ENCODE measurements at places on chromosomes 4 and X.

DNA sequence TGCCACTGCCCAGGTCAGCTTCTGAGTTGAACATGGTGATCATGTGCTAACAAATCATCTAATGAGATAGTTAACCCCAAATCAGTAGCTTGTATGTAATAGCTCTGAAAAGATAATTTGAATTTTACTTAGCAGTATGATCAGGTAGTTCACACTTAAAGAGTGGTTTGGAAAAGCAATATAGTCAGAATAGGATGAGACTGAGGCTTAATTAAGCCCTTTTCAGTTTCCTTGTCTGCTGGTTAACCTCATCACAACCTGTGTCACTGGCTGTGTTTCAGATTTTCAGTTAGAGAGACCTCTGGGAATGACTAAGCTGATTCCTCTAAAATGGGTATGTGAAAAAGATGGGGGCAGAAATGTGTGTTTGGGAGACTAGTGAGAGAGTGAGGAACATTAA, 38.1 kb downstream of the GPR174 start:
- DNase-seq = no peak

GRCh38 chrX:134868771-134869495, 121.9 kb upstream of the SMIM10 start:
- no peak for DNase-seq

DNA sequence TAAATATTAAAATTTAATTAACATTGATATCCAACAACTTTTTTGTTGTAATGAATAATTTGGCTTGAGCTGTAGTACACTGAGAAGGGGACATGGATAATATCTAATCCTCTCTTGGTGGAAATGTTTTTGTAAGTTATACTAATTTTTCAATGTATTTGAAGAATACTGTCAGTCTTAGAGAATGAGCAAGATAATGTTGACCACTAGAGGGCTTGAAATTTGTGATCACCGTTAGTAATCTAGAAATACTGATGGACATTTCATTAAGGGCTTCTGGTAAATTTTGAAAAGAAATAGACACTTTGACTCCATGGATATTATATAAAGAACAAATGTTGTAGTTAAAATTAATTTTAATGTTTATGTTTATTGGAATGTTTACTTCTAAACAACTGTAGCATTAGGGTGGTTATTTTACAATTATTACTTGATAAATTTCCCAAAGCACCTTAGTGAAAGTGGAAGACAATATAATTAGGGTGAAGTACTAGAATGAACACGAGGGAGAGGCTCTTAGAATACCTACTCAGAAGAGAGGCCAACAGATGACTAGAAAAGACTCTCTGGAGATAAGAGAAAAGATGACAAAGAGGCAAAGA, 20.0 kb upstream of the CAMK2D start:
- DNase-seq = no peak

- DNase-seq = peak; percentile 6
These were observed 29.4 kb upstream of the OPHN1 start for GRCh38 chrX:68462653-68463052.

- no peak for DNase-seq
These were observed 360.7 kb downstream of the PCDH7 start for GRCh38 chr4:31080887-31081286.

- DNase-seq = no peak
These were observed 36.8 kb downstream of the ANK2 start for GRCh38 chr4:113086172-113086695.

- no peak for DNase-seq
These were observed 96.6 kb upstream of the BANK1 start for GRCh38 chr4:101693842-101694398.

DNA sequence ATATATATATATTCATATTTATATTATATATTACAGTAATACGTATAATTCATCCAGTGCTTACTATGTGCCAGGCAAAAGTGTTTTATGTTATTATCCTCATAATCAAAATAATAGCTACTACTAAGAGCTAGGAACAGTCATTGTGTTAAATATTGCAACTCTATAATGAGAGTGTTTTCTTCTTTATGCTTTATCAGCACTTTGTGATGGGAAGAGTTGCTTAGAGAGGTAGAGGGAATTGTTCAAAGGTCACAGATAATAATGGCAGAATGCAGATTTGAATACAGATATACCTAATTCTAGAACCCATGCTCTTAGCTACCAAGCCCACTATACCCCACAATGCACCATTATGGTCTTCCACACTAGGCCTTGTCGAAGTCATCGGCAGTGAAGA, 318.8 kb upstream of the PPARGC1A start:
- no peak for DNase-seq

GRCh38 chr4:1493540-1494287, 87.5 kb upstream of the NKX1-1 start:
- DNase-seq = no peak

GRCh38 chr4:37909332-37910090, 18.6 kb downstream of the TBC1D1 start:
- DNase-seq = no peak

GRCh38 chr4:53905941-53906377, 158.4 kb downstream of the CHIC2 start:
- no peak for DNase-seq

DNA sequence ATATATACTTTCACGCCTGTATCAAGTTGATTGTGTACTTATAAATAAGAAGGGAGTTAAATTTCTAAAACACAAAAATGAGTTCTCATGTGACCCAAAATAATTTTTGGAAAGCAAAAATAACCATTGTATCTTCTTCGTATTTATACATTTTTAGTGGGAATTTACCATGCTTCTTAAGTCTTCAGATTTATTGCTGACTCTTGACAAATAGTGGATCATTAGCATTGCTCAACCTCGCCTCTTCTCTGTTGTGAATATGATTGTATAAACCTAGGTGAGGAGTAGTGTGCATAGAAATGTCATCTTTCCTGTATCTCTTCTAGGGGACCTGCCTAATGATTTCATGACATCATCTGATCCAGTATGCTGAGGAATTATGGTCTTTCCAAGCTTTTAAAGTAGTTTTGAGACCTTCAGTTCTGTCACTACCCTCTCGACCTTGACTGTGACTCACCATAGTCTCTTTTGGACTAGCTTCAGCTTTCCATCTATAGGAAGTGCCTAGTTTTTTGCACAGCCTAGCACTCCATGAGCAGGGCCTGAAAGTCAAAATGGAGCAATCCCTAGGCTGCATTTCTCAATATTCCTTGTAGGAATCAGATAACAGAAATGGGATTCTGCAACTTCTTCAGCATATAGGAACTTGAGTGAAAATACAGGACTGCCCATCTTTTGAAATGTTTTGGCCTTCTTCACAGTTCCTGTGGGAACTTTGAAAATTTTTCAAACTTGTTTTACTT, 157.6 kb downstream of the ARX start:
- DNase-seq = no peak

- no peak for DNase-seq
These were observed 61.4 kb upstream of the TRIM2 start for GRCh38 chr4:153142700-153143438.

DNA sequence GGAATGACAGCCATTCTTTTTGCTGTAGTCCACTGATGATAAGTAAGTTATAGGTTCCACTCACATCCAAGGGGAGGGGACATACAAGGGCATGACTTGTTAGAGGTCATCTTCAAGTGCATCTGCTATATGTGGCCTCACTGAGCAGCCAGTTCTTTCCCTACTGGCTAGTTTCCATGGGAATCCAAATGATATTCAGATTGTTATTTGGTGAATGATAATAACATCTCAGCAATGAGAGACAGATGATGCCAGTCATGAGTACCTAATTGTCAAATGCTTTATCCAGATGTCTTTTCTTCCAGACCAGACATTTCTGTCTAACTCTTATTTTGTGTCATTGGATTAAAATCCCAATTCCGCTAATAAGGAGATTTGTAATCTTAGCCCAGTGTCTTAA, 460.4 kb upstream of the BOD1L1 start:
- no peak for DNase-seq

DNA sequence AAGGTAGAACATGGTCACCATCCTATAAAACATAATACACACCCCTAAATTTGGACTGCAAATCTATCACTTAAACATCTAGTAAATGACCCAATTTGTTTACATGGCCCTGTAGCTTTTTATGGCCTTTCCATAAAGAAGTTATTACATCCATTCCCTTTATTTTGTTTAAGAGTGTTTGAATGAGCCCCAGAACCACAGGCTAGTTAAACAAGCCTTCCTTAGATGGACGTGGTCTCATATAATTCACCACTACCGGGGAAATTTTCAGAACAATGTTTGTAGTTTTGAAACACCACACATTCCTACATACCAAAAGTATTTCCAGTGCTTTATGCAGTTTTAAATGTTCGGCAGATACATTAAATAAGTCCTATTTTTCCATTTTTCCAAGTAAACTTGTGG, 12.3 kb downstream of the PDGFC start:
- DNase-seq = no peak

DNA sequence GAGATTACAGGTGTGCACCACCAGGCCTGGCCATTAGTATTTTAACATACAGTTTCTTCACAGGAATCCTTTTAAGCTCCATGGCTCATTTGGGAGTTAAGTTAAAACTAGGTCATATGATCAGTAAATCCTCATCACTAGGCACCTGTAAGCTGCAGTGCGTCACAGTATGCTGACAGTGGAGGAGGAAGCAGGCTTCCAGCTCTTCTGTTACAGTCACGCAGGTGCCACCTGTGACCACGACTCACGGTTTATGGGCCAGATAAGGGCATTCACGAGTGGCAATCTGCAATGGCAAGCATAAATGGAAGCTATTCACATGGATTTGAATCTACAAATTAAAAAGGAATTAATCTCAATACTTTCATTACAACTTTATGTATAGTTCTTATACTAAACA, 129.4 kb upstream of the BCOR start:
- DNase-seq = no peak

DNA sequence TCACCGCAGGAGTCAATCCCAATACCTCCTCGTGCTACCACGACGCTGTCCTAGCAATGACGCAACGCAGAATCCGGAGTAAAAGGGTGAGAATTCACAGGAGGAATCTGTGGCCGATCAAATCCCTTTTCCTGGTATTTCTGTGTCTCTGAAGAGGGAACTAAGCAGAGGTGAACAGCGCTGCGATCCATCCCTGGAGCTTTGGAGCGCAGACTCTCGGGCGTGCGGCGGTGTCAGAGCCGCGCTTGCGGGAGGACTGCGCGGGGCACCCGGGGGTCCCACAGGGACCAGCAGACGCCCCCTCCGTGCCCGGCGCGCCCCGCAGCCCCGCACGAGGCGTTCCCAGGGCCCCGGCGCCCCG, 17.2 kb upstream of the ZNF718 start:
- no peak for DNase-seq

DNA sequence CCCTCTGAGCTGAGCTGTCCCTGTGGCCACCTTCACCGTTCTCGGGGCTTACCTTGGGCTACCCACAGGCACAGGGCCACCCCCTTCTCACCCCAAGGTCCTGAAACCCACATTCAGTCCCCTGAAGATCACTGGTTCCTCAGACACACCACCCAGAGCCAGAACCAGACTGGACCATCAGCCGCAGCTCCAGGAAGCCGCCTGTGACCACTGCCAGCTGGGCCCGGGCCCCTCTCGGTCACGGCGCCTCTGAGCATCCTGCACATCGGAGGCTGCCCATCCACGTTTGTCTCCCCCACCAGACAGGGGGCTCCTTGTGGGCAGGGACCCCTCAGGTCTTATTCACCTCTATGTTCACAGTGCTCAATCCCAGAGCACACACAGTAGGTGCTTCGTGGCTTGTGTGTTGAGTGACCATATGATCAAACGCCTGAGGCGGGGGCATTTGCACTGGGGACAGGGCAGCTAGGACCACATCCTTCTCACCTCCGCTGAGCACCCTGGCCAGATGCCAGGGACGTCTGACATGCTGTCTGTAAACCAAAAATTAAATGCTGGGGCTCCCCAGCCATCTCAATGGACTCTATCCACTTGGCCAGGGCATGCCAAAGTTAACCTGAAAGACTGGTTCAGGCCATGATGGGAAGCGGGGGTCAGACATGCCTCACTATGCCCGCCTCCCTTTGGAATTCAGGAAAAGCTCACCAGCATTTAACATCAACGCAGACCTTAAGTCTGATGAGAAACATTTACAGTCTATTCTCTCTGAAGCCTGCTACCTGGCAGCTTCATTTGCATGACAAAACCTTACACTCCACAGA, 109.4 kb upstream of the AFAP1 start:
- DNase-seq = no peak

GRCh38 chr4:25448379-25449109, 71.5 kb downstream of the ANAPC4 start:
- DNase-seq = no peak

DNA sequence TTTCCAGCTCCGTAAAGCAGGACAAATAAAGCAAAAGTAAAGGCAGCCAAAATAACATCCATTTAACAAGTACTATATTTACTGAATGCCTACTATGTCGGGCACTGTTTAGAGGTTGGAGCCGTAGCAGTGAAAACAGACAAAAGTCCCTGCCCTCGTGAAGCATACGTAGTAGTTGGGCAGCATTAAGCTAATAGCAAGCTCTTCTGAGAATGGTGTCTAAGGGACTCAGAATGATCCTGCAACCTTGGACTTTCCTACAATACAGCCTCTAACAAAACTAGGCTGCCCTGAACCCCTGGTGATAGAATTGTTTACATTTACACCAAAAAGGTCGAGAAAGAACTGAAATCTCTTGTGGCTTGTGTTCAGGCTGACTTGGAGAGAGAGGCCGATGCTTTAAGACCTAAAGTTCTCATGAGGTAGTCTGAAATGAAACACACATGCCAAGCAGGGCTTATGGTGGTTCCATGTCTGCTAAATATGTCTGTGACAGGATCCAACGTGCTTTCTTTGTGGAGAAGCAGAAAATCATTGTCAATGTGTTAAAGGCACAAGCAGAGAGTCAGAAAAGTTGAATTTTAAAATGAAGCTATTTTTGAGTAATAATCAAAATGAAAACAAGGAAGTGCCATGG, 898 bp upstream of the PDGFC start:
- DNase-seq = no peak

DNA sequence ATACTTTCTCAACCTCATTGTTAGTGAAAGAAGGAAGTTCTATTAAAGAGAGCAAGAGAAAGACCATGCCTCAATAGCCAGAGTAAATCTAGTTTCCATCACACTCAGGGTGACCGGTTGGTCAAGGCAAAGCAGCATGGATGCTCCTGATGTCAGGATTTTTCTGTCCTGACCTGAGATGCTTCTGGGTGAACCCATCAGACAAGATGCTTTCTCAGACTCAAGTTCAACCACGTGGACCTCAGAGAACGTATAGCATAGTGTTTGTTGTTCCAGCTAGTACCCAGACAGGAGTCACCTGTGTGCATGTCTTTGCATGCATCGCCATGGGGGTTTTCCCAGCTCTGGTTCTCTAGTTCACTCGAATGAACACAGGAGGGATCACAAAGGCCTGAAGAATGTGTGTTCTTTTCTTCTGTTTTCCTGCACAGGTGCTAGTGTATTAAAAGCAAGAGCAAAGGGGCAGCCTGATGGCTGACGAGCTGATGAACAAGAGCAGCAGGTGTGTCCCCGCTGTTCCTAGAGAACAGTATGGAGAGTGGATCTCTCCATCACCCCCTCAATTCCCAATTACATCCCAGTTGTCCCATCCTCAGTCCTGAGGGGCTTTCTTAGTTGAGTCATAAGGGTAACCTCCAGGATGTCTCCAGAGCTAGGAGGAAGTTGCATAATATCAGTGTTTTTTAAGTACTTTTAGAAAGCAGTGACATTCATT, 110.5 kb upstream of the ENPP6 start:
- no peak for DNase-seq
